ENCODE measurements at places on chromosomes 6 and 20.
A peak's percentile ranks its signal among the peaks of the same experiment; 100 is the strongest.

GRCh38 chr6:122408240-122408639 lies 8.8 kb downstream of the HSF2 start:
- no peak for DNase-seq

- DNase-seq: no peak
Observed at GRCh38 chr6:167588181-167588919, 238.4 kb upstream of the AFDN start.

DNA sequence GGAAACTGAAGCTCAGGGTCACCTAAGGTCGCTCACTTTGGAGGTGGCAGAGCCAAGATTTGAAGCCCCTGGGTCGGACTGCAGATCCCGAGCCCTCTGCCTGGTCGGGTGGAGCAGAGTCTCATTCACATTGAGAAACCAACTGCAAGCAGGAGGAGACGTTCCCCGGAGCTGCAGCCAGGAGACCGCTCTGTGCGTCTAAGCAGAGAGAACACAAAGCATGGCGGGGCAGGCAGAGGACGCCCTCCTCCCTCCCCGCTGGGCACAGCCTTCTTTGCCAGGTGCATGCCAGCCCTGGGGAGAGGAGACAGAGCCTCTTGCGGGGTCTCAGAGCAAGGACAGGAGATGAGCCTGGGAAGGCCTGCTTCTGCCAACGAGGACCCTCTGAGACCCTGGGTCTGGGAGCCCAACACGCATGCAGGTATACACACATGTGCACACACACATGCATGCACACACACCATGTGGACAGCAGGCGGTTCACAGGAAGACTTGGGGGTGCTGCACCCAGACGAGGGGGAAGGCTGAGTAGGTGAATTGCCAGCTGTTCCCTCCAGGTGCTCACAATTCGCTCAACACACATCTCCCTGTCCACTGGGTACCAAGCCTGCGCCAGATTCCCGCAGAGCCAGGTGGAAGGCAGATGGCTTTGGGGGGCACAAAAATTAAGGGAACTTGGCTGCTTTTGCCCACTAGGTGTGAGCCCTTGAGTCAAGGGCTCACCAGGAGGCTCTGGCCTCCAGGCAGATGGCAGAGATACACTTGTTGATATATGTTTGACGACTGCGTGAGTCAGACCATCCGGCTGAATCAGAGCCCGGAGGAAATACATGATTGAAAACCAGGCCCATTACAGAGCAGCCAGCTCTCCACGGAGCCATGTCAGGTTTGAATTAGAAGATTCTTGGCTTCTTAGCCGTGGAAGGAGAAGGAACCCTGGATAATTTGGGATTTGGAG lies 5.5 kb upstream of the NTSR1 start:
- no peak for DNase-seq

DNA sequence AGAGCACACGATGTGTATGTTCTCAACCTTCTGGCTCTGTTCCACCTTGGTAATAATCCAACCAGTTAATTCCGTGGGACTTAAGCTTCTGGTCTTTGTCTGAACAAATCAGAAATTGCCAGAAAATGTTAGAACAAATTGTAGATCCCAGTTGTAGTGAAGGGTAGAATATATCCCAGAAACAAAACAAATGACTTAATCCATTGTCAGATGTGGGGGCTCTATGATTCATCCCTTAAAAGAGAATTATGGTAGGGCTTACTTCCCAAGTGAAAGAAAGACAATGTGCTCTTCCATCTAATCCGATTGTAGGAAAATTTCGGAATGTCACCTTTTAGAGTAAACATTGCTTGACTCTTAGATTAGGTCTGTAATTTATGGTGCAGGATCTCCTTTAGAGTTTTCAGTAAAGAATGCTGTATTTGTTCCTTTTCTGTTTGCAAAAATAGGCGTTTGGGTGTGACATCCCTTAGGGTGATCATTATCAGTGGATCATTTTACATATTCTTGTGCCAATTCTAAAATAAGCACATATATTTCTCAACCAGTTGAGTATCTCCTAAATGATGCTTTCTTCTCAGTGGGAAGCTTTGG lies 234.5 kb upstream of the ZNF217 start:
- DNase-seq: peak; percentile 23

DNA sequence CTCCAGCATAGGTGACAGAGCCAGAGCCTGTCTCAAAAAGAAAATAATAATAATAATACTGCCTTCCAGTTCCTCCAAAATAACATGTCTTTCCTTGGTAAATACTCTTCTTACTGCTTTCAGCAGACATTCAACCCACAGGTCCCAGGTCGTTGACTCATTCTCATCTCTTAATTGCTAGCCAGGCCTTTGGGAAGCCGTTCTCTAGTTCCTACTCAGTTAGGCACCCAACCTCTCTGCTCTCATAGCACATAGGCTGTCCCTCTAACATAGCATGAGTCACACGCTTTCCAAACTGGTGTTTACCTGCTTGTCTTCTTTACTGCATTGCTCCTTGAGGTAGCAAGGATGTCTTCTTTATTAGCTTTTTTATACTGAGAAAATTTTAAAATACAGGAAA lies 98.8 kb downstream of the LAMA2 start:
- DNase-seq: no peak

- no peak for DNase-seq
Observed at GRCh38 chr6:71053475-71053874, 96.6 kb upstream of the B3GAT2 start.

DNA sequence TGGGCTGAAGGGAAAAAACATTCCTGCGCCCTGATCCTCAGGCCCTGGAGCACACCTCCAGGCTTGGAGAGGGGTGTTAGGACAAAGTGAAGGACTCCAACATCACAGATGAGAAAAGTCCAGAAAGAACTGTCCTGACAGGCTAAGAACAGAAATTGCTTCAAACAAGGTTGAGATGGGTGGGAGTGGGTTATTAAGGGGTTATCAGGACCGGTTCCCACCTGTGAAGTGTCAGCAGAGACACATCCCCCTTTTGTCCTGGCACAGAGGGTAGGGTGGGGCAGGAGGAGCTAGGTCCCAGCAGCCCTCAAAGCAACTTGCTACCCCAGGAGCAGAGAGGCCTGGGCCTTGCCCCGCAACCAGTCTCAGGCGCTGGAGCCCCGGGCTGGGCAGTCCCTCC lies 3.5 kb downstream of the SPDEF start:
- no peak for DNase-seq

GRCh38 chr6:138909511-138909910 lies 78.5 kb downstream of the REPS1 start:
- no peak for DNase-seq

DNA sequence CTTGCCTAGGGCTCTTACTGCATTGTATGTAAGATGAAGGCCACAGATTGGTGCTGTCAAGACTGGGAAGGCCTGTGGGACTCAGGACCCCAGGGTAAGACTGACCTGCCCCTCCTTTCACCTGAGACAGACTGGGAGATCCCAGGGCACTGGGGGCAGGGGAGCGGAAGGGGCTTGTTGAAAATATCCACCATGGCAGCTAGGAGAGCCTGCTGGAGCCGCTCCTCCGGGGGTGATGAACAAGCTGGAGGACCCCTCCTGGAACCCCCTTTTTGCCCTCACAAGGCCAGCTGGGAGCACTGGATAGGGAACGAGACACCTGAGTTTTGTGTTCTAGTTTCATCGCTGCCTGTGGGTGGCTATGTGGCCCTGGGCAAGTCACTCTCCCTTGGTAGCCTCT lies 9.2 kb upstream of the SDCBP2 start:
- no peak for DNase-seq

- no peak for DNase-seq
Observed at GRCh38 chr20:37144856-37145404, 34.2 kb upstream of the RPN2 start.
